Gastroesophageal sphincter (tissue), 4 donors: ENCODE measurements at places on chromosomes 13 and 19. TPM values are rescaled to one million over a fixed set of nuclear protein-coding genes. Genes with fewer than 3 reads are reported as not detected.

DNA sequence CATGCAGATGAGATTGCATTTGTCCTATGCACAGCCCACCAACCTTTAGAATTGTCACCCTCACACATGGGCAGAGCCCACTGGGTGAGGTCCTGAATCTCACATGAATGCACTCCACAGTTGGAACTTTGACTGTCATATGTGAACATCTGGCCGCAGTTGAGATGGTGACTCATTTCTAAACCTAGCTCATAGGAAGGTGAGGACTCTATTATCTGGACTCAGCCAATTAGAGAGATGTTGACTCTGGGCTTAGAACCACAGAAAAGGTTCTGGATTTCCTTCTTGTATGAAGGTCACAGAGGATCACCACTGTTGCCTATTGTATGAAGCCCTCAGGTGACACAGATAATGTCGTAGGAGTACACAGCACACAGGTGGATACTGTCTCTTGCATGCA, 25.6 kb upstream of the ZNF681 start:
- ATAC-seq, result no peak

- ATAC-seq, result no peak
Observed at GRCh38 chr13:77506874-77507273, 28.6 kb upstream of the SCEL start.

GRCh38 chr19:24159707-24160106, 72.7 kb downstream of the ZNF254 start:
- ATAC-seq, result no peak

- ATAC-seq, result no peak
Observed at GRCh38 chr19:10796653-10797052, 39.4 kb downstream of the TMED1 start.

- peak; percentile 81 for ATAC-seq
Observed at GRCh38 chr13:42720113-42720857, 61.1 kb upstream of the FAM216B start.

- ATAC-seq, result peak; percentile 79
Observed at GRCh38 chr19:18932216-18932841, 8.7 kb downstream of the HOMER3 start.

The GNG8 gene
- total RNA-seq, result not detected

GRCh38 chr19:44752816-44753625, 4.5 kb downstream of the BCL3 start:
- peak; percentile 34 for ATAC-seq

DNA sequence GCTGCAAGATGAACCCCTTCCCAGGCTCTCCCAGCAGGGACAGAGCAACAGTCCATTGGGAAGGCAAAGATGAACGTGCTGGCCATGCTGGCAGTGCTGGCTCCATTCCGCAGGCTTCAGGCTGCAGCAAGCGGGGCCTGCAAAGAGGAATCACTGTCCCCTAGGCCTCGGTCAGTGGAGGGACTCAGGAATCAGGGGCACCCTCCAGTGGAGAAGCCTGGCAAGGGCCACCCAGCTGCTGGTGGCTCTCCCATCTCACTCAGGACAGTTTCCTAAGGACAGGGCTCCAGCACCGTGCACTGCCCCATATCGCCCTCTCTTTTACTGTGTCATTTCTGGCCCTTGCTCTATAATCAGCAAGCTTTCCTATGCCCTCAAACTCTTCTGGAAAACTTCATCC, 498.6 kb downstream of the EFNB2 start:
- ATAC-seq, result no peak

GRCh38 chr13:100394005-100394695, 194.4 kb downstream of the GGACT start:
- ATAC-seq, result no peak

The F10 gene
- 6.9 TPM for total RNA-seq

The HIPK4 gene
- not detected for total RNA-seq

DNA sequence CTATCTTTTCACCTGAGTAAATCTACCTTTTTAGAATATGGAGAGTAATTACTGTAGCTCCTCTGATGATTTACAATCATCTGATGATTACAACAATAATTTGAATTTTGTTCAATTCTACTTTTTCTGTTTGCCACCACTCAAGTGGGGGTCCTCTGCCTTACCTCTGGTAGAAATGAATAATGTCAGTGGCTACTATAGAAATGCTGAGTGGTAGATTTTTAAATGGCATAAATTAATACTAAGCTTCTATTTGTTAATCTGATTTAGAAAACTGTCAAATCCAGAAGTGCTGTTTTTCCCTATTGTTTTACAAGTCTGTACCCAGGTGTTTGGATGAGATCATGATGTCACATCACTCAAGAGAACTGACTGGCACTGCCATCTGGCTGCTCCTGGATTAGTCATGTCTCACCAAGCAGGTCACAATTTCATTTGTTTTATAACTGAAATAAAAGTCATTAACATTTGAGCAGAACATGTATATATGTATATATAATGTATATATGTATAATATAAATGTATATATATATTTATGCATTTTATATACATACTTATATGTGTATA, 494.8 kb downstream of the TBC1D4 start:
- no peak for ATAC-seq
